Activated naive CD4-positive, alpha-beta T cell treated with anti-CD3 and anti-CD28 coated beads for 36 hours (primary cell): ENCODE measurements at places on chromosomes 5 and 9.

DNA sequence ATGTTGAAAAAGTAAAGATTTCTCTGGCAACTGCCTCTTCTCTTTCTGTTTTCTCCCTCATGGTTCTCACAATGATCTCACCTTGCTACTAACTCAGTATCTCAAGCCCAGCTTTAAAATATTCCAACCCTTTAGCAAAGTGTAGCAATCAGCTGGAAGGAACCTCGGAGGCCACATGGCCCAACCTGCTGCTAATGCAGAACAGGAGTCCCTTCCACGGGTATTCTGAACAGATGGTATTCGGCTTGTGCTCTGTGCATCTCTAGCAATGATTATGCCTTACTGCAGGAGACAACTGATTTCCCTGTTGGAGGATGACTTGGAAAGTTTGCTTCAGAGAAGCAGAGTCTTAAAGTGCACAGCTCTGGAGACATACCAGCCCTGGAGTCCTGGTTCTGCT, 151.8 kb upstream of the PPP1R2B start:
- no peak for DNase-seq

GRCh38 chr9:91856419-91856818, 93.6 kb downstream of the ROR2 start:
- no peak for DNase-seq

GRCh38 chr5:133642153-133642722, 29.9 kb upstream of the FSTL4 start:
- no peak for DNase-seq

GRCh38 chr5:21693591-21693990, 1159.6 kb downstream of the CDH12 start:
- no peak for DNase-seq
